Calu3 (cell line): ENCODE measurements at places on chromosomes 3 and 15. TPM values are rescaled to one million over a fixed set of nuclear protein-coding genes. Genes with fewer than 3 reads are reported as not detected.

WNT7A gene
- 2.7 and 3.5 TPM in 2 replicates for total RNA-seq

- no peak for DNase-seq
These were observed 633.4 kb downstream of the EPHA3 start for GRCh38 chr3:89740881-89741177.

DNA sequence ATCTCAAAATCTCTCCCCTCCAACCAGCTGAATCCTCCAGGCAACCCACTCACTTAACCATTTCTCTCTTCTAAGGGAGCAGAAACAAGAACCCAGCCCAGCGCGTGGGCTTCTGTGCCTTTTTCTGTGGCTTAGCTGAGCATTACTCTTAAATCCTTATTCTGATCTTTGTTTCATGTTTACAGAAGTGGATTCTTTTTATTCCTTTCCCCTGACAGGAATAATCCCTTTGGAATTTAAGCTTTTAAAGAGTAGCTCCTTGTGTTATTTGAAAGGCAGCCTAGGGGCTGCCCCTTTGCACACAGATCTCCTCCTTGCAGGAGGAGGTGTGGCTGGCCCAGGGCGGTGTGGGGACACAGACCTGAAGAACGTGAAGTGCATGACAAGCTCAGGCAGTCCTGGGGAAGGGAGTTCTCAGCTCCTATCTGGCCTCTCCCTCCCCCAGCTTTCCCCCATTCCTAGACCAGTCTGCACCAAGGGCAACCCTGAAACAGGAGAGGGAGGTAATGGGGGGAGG, 77.1 kb upstream of the UBE2E1 start:
- DNase-seq = no peak

DNA sequence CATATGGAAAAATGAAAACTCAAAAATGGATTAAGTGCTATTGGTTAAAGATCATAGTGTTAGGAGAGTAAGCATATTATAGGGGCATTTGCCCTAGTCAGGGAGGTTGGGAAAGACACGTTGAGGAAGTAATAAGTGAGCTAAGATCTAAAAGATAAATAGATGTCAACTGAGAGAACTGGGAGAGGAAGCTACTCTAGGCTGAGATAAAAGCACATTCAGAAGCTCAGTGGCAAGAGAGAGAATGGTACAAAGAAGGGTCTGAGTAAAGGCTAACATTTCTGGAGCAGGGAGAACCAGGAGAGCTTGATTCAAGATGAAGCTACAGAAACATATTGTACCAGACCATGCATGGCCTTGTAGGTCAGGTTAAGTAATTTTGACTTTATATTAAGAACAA, 63.9 kb downstream of the TRPC1 start:
- no peak for DNase-seq

DNA sequence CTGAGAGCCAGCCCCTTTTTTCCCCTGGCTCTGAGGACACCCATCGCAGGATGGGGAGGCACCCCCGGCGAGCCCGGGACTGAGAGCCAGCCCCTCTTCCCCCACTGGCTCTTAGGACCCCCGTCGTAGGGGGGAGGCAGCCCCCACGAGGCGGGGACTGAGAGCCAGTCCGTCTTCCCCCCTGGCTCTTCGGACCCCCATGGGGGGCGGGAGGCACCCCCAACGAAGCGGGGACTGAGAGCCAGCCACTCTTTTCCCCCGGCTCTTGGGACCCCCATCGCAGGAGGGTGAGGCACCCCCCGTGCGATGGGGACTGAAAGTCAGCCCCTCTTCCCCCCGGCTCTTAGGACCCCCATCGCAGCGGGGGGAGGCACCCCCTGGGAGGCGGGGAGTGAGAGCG, 36.8 kb upstream of the SSUH2 start:
- DNase-seq = no peak

DNA sequence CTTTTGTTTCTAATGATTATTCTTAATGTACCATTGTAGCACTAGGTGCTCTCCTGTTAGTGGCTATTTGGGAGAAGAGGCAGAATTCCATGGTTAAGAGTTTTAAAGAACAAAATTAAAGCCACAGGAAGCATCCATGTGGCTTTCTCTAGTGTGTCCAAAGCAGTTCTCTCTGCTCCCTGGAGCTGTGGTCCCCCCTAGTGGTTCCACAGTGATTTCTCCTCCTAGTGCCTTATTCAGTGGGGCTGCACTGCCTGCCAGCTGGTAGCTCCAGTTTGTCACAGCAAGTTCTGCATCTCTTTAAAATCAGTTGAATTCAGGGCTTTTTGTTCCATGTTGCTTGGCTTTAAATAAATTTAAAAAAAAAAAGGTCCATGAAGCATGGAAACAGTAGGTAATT, 39.6 kb upstream of the FAM98B start:
- peak; percentile 55 for DNase-seq

- DNase-seq = no peak
These were observed 882 bp downstream of the JMJD7 start for GRCh38 chr15:41828807-41829141.

- no peak for DNase-seq
These were observed 80.9 kb downstream of the TNIK start for GRCh38 chr3:171379281-171379680.

GRCh38 chr15:96325541-96326327, 4.8 kb upstream of the NR2F2 start:
- no peak for DNase-seq

DNA sequence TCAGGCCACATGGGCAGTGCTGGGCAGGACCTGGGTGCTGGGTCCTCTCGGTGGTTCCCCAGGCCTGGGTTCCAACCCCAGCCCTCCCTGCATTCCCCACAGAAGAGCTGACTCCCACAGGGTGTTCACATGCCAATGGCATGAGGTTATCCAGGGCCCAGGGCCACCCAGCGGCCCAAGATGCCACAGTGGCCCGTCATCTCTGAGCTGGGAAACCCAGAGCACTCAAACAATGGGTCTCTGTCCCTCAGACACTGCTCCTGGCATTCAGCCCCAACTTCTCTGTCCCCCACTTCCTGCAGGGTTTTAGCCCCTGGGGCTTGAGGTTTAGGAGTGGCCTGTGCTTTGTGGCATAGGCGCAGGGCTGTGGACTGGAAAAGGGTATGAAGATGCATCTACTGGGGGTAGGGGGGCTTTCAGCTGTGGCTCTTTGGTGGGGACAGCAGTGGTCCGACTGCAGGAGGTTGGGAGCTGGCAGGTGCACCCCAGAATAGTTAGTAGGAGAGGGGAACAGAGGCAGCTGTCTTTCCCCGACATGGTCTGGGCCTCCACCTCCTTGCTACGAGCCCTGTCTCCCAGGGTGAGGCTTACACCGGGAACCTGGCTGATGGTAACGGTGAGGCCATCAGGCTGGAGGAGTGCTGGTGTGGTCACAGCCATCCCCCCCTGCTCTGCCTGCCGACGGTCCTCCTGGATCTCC, 1.7 kb downstream of the CCDC9B start:
- DNase-seq = peak; percentile 87

GRCh38 chr15:81152799-81153198, 18.7 kb downstream of the CFAP161 start:
- no peak for DNase-seq

DNA sequence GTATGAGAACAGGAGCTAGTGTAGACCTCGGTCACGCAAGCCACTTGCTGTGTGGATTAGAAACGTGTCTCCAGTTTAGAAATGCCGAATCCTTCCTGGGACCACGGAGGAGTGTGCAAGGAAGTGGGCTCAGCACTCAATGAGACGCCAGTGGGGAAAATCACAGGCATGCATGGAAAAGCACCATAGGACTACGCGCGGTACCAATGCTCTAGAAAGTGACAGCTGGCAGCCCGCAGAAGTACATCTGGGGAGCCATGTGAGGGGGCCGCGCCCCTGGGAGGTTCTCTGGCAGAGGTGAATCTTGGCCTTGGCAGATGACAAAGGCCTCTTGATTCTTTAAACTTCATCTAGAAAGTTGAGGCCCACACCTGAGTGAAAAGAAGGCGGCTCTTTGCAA, 99.3 kb downstream of the LRRK1 start:
- no peak for DNase-seq

GRCh38 chr3:177721864-177722785, 524.8 kb upstream of the TBL1XR1 start:
- DNase-seq = no peak

- no peak for DNase-seq
These were observed 19.0 kb downstream of the GORASP1 start for GRCh38 chr3:39088456-39088855.

DNA sequence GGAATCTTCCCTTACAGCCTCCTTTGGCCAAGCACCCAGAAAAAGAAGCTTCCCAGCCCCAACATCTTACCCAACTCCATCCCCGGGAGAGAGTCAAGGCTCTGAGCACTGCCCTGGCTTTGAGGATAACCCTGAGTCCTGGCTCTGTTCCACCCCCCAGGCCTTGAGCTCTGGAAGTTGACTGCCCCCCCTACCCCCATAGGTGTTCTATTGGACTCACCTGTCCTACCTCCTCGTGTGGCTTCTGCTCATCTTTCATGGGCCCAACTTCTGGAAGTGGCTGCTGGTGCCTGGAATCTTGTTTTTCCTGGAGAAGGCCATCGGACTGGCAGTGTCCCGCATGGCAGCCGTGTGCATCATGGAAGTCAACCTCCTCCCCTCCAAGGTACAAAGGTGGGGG, 22.3 kb downstream of the NOX5 start:
- DNase-seq = no peak
